GM06990 (cell line): ENCODE measurements at places on chromosomes 1 and 21.

DNA sequence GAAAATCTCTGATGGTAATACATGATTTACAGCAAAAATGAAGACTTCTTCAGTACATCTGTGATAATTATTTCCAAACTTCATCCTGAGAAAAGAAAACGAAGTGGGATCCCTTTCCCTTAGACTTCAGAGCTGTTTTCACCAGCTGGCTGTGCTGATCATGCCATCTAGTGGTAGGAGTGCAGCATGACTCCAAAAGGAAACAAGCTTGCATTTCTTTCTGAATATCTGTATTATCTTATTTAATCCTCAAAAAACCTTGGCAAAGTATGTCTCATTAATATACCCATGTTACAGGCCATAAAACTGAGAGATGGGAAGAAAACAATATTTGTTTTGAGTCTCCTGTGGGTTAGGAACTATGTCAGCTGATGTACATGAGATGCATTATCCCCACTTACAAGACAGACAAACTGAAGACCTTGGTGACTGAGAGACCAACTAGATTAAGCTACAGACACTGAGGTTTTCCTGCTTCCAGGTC lies 9.8 kb upstream of the GJA8 start:
- no peak for DNase-seq

- DNase-seq, result no peak
Measured at GRCh38 chr1:244865028-244865371, 657 bp upstream of the HNRNPU start.

- DNase-seq, result no peak
Measured at GRCh38 chr1:117732065-117732797, 126.4 kb downstream of the TENT5C start.

DNA sequence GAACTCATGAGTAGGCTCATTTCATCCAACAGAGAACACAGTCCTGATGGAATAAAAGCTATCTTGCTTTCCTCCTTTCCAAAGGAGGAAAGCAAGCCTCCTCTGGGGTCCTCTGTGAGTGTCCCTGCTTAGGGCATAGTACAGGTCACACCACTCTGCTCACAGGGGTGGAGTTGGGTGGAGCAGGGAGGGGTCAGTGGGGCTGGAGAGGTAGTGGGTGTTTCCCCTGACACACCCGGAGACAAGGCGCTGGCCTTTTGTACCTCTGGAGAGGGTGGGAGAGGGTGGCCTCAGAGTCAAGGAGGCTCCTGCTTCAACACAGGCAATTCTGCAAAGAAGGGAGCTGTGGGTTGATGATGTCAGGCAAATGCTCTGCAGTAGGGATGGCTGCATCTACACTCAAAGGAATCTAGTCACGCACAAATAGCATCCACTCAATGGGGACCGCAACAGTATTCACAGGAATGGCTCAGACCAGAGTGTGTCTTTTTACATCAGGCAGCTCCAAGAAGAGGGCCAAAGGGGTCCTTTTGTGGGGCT lies 58.6 kb upstream of the PLXNA2 start:
- no peak for DNase-seq

DNA sequence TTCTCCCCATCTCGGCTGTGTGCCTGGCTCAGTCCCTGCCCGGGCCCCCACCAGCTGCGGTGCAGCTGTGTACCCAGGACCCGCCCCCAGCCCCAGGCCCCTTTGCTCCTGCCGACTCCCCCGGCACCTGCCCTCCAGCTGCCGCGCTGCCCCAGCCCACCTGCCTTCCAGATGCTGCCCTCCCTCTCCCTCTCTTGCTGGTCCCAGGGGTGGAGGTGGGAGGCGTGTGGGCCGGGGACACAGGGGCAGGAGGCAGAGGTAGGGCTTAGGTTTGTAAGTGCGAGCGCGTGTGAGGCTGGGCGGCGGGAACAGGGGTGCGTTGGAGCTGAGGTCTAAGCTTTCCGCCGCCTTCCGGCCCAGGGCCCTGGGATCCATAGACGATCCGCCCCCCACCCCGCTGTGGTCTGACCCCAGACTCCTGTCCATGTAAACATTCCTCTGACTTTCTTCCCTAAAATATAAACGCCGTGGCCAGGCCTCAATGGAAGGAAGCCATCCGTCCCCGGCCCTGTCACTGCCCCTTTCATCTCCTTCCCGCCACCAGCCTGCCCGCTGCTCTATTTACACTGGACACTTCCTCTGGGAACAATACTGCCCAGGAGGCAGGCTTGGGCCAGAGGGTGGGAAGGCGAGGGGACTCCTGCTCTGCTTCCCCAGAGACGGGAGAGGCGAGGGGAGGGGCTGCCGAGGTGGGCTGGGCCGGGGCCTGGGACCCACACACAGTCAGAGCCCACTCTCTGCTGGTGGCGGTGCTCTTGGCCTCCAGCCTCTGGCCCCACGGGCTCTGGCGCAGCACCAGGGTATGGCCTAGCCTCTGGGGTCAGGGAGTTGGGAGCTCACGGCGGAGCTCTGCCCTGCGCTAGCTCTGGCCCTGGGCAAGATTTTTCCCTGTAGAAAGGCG lies 128.3 kb downstream of the CASZ1 start:
- DNase-seq, result no peak

DNA sequence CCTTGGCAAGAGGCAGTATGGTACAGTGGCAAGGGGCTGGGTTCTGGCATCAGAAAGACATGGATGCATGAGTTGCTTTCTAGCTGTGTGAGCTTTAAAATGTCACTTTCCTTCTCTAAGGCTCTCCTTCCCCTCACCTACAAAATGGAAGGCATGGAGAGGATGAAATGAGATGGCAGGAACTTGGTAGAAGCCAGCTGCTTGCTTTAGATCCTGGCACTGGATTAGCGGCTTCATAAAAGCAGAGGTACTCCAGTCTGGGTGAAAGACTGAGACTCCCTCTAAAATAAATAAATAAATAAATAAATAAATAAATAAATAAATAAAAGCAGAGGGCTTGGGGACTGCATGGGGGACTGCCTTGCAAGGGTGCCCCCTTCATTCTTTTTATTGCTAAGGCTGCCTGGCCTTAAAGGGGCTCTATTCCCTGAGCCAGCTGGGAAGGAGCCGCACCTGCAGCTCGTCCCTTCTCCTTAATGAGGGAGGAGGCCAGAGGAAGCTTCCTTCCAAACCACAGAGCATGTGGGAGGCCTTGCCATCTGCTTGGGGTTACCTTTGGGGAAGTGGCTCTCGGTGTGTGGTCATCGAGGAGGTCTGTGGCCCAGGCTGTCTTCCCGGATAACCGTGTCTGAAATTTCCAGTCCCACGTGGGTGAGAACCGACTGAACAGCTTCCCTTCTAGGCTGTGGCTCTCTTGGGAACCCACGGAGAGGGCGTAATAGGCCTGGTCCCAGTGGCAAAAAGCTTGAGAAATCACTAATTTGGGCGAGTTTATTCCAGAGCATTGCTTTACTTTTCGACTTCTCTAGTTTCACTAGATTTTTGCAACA lies 2.0 kb upstream of the ATP13A2 start:
- DNase-seq, result no peak

- no peak for DNase-seq
Measured at GRCh38 chr1:68375919-68376318, 73.8 kb downstream of the RPE65 start.

- peak; percentile 94 for DNase-seq
Measured at GRCh38 chr1:201154389-201155165, at the start of gene TMEM9. Gene TMEM9, minus strand, starts transcription at chr1:201154474. Its CDS starts 551 bp downstream, at chr1:201153923.

GRCh38 chr1:53957194-53957818 lies 11.2 kb downstream of the LRRC42 start:
- DNase-seq, result no peak

- no peak for DNase-seq
Measured at GRCh38 chr1:55696181-55696754, 481.1 kb upstream of the USP24 start.

DNA sequence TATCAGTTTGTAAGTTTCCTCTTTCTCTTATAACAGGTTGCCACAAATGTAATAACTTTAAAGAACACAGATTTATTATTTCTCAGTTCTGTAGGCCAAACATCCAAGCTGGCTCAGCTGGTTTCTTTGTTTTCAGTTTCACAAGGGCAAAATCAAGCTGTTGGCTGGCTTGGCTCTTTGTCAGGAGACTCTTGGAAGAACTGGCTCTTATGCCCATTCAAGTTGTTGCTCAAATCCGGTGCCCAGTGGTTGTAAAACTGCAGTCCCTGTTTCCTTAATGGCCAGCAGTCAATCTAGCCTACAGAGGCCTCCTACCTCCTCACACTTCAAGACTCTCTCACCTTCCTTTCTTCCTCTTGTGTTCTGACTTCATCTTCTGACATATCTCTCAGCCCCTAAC lies 1171.0 kb downstream of the MRPL39 start:
- no peak for DNase-seq

DNA sequence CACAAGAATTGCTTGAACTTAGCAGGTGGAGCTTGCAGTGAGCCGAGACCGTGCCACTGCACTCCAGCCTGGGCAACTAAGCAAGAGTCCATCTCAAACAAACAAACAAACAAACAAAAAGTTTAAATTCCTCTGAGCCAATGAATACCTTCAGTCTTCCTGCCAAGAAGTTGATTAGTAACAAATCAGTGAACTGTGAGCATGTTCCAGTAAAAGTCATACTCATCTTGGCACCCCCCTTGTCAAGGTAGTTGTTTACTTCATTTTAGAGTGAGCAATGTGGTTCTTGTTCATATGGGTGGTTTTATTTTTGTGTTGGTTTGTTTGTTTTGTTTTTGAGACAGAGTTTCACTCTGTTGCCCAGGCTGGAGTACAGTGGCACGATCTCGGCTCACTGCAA lies 18.0 kb upstream of the SLC2A7 start:
- no peak for DNase-seq
